Stimulated activated naive CD8-positive, alpha-beta T cell treated with anti-CD3 and anti-CD28 coated beads, Interleukin-15, Interleukin-2, amounts not matched to agents 100 U/mL and 50 U/mL, for 24 hours (primary cell): ENCODE measurements at places on chromosomes 7 and 10.

- no peak for DNase-seq
Measured at GRCh38 chr7:147432576-147432975, 1158.0 kb upstream of the C7orf33 start.

GRCh38 chr7:100483722-100484672 lies at the start of gene NYAP1:
Gene NYAP1 (plus strand): TSS chr7:100483927. CDS start chr7:100485312, 1,385 bp downstream.
- peak; percentile 46 for DNase-seq

DNA sequence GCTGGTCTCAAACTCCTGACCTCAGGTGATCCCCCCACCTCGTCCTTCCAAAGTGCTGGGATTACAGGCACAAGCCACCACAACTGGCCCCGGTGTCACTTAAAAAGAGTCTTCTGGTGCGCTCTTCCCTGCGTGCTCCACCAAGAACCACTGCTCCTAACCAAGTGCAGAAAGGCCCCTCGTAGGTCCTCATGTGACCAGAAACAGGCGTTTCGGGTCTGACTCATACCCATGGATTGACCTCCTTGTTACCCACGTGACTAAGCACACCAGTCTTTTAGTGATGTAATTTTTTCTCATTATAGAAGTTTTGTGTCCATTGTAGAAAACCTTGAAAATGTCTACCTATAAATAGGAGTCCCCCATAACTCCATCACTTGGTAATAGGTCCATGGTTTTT lies 13.9 kb downstream of the FKBP6 start:
- no peak for DNase-seq

- no peak for DNase-seq
Measured at GRCh38 chr7:80273327-80273726, 138.7 kb downstream of the GNAI1 start.

DNA sequence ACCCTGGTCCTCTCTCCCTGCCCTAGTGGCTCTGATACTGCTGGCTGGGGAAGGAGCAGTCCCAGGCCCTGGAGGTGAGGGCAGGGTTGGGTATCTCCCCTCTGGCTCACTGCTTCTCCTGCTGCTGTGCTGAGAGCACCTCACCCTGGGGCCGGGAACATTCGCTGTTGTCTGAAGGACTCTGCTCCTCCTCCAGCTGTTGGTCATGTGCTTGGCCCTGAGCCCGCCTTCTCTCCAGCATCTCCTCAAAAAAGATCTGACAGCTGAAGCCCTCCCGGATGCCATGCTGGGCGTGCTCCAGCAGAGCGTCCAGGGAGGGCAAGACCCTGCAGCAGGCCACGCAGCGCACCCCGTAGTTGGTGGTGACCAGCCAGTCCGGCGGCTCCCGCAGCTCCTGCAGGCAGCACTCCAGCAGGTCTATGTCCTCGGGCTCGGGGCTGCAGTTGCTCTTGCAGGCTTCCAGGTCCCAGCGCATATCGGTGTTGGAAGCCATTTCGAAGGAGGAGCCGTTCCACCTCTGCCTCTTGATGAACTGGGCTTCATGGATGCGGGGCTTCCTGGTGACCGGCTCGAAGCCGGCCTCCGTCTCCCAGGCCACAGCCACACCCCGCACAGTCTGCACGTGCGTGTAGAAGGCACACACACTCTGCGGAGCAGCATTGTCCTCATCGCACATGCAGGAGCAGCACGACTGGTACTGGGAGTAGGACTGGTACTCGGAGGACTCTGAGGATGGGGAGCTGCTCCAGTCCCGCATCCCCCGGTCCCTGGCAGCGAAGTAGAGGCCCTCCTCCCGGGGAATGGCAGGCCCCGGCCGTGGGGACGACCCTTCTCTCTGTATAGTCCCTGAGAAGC lies 2.1 kb downstream of the FAM170B start:
- no peak for DNase-seq

GRCh38 chr10:72637398-72637857 lies 11.5 kb upstream of the MICU1 start:
- DNase-seq = peak; percentile 34

DNA sequence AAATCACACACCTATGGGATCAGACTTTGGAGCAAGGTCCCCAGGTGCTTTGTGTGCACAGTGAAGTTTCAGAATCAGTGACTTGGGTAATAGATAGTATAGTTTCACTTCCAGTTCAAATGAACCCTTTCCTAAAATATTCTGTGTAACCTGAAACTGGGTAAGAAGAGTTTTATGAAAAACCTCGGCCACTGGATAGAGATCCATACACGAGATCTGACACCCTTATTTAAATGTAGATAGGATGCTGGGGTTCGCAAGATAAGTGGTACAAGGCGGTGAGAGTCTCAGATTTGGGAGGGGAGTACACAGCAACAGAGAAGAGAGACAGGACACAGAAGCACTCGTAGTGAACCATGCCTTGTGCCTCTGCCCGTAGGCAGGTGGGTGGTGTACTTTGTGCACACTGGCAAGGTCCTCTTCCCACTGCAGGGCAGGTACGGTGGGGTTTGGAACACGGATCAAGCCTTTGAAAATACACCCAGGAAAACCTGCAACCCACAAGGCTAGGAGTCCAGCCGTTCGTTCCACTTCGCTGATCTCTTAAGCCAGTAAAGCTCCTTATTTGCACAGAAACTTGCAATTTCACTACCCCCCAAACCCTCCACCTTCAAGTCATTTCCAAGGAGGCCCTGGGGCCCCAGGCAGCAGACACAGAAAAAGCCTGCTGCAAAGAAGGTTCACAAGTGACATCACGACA lies 162.8 kb downstream of the USP6NL start:
- no peak for DNase-seq

- no peak for DNase-seq
Measured at GRCh38 chr7:134378562-134378961, 61.8 kb upstream of the SLC35B4 start.

GRCh38 chr7:13904689-13905088 lies 84.8 kb downstream of the ETV1 start:
- no peak for DNase-seq

DNA sequence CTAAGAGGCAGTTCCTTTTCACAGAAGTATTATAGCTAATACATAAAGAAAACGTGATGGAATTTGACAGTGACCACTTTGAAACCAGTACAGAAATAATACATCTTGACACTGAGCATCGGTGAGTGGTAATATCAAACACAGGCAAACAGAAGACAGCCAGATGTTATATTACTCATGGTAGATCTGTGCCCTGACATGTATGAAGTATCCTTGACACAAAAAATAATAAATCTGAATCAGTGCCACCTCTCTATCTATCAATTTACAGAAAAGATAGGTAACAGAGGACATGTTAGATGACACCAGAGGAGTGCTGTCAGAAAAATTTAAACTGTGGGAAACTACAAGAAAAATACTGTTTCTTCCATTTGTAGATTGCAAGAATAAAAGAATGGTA lies 217.4 kb upstream of the POT1 start:
- DNase-seq = no peak

DNA sequence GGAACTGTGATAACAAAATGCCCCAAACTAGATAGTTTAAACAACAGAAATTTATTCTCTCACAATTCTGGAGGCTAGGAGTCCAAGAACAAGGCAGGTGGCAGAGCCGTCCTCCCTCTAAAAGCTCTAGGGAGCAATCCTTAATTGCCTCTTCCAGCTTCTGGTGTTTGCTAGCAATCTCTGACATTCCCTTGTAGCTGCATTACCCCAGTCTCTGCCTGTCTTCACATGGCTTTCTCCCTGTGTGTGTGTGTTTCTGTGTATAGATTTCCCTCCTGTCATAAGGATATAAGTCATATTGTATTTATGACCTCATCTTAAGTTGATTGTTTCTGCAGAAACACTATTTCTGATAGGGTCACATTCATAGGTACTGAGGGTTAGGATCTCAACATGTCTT lies 177.5 kb downstream of the WNT2 start:
- DNase-seq = no peak

GRCh38 chr7:27971171-27971812 lies 209.3 kb downstream of the JAZF1 start:
- no peak for DNase-seq

DNA sequence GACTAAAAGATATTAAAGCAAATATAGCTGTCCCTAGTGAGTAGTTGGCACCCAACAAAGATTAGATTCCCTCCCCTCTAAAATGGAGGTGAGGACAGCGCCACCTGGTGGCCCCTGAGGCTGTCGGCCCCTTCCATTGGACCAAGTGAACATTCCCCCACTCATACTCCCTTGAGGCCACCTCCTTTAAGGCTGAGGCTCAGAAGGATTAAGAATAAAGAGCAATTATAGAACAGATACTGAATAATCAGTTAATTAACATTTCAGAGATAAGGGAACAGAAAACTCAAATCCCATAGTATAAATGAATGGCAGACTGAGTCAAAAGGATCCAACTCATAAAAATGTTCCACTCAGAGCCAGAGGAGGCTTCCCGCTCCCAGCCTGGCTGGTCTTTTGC lies 130.4 kb upstream of the GHITM start:
- DNase-seq = peak; percentile 60

GRCh38 chr7:24716480-24717246 lies 40.6 kb downstream of the GSDME start:
- DNase-seq = no peak

- peak; percentile 13 for DNase-seq
Measured at GRCh38 chr10:6065835-6066234, 3.7 kb upstream of the IL2RA start.

DNA sequence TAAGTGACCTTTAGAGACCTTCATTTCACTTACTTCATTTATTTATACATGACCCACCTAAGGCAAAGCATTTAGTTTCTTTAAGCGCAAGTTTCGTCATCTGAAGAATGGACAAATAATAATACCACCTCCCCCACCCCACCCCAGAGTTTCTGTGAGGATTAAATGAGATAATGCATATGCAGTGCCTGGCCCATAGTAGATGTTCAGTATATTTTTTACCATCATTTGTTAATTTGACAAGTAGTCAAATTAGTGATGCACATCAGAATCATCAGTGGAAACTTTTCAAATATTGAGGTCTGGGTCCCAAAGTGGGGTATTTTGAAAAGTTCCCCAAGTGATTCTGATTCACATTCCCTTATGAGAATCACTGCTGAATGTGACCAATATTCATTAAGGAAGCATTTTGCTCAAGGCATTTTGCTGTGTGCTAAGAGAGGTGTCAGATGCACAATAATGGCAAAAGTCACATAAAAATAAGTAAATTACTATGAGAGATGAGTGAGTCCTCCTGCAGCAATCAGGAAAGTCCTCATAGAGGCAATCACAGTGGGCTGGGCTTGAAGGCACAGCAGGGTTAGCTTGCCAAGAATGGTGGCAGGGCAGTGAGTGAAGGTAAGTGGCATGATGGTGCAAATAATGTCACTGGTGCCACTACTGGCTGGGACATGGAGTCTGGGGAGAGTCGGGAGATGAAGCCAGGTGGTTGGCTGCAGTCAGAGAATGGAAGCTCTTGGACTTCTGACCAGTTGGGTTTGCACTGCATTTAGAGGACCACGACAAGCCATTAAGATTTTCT lies 244.1 kb downstream of the PTEN start:
- DNase-seq = no peak
